SJSA1 (cell line): ENCODE measurements at places on chromosomes 16 and 17. TPM values are rescaled to one million over a fixed set of nuclear protein-coding genes. Genes with fewer than 3 reads are reported as not detected.

DNA sequence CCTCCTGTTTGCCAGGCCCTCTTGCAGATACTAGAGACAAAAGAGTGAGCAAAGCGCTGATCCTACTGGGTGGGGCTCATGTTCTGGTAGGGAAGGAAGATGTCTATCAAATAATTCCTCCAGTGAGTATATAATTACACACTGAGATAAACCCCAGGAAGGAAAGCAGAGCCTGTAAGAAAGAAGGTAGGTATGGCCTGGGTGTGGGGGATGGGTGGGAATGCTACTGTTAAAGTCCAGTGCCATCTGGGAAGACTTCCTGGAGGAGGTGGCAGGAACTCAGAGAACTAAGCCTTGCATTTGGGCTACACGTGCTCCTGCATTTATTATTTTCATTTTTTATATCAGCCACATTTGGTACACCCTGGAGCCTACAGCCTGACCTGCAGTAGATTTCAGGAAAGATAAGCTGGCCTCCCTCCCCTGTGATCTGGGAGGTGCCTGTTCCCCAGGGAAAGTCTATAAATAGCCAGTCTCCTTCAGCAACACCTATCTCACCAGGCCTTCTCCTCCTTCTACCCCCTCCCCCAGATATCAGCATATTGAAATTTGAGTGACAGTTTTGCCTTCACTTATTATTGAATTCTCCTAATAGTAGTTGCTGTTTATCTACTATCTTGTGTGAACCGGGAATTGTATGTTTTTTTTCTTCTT, 11.5 kb downstream of the ATP2C2 start:
- no peak for DNase-seq

GRCh38 chr16:11233727-11234376, 22.2 kb downstream of the SOCS1 start:
- no peak for DNase-seq

DNA sequence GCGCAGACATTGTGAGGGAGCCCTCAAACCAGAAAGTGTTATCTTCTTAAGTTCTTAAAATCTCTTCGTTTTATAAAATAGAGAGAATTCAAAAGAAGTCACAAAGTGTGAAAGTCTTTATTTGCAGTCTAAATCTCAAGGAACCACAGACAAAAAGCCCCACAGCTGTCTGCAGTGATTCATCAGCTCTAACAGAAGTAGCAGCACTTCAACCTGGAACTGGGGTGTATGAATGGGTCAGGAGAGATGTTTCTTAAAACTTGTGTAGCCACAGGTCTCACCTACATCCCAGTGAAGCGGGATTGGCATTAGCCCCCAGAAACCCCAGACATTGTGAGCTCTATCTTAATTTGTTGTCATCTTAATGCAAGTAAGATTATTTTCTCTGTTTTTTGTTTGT, 61.1 kb downstream of the CDYL2 start:
- DNase-seq, result no peak

- no peak for DNase-seq
These were observed 129.5 kb downstream of the ANKRD11 start for GRCh38 chr16:89360760-89361435.

DNA sequence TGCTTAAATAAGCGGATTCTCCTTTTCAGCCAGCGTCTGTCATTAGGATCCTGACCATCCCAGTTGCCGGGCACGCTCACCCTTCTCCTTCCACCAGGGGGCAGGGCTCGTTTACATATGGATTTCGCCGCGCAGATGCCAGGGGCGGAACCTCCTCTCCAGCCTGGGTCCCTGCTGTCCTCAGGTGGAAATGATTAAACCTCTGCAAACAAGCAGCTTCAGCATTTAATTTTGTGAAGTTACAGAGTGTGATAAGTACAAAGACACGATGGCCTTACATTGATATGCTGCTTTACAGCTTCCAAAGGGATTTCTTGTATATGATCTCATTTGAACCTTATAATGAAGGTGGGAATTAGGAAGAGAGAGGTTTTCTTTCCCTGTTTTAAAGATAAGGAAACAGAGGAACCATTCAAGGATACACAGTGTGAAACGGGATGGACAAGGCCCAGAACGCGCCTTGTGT, 3.9 kb upstream of the KRT28 start:
- DNase-seq, result peak; percentile 78

The ZG16B gene
- 0.11 and 0.53 TPM in 2 replicates for total RNA-seq

The ABCC12 gene
- total RNA-seq, result 0.03 TPM in 1 of 2 replicates, not detected in the other

The CACNA1H gene
- not detected in 2 replicates for total RNA-seq

The C17orf113 gene
- 0.18 and 1.2 TPM in 2 replicates for total RNA-seq

- no peak for DNase-seq
These were observed 228.5 kb downstream of the CCDC182 start for GRCh38 chr17:57516290-57517230.
